ENCODE measurements at places on chromosomes 3 and 15.

DNA sequence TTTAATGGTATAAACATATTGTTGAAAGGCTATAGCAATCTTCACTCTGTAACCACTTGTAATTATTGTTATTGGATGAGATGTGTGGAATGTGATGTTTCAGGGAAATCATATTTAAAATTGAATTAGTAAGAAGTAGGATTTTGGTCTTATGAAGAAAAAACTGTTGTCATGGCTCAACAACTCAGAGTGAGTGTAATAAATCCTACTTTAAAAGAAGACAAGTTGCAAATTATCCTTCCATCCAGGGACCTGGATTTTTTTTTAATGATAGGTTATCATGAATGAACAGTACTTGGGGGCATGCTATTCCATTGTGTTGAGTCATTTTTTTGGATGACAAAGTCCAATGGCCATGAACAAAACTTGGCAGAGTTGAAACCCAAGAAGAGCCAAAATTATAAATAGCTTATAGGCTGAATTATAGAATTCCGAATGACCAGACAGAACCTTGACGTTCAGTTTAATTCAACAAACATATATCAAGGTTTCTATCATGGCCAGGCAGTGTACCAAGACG lies 625.5 kb upstream of the ZNF717 start:
- no peak for DNase-seq

DNA sequence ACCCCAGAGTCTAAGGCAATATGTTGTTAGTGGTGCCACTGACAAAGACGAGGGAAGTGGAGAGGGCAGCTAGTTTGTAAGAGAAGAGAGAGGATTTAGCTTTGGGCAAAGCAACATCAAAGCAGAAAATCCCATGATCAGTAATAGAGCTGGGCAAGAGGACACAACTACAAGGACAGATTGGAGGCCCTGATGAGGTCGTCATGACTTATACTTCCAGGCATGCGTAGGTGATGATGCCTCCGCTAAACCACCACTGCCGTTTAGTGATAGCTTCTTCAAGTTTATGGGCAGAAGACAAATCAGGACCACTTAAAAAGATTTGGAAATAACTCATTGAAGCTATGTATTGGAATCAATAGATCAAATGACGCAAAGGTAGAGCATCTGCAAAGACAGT lies 2.6 kb downstream of the HRG start:
- DNase-seq: no peak

DNA sequence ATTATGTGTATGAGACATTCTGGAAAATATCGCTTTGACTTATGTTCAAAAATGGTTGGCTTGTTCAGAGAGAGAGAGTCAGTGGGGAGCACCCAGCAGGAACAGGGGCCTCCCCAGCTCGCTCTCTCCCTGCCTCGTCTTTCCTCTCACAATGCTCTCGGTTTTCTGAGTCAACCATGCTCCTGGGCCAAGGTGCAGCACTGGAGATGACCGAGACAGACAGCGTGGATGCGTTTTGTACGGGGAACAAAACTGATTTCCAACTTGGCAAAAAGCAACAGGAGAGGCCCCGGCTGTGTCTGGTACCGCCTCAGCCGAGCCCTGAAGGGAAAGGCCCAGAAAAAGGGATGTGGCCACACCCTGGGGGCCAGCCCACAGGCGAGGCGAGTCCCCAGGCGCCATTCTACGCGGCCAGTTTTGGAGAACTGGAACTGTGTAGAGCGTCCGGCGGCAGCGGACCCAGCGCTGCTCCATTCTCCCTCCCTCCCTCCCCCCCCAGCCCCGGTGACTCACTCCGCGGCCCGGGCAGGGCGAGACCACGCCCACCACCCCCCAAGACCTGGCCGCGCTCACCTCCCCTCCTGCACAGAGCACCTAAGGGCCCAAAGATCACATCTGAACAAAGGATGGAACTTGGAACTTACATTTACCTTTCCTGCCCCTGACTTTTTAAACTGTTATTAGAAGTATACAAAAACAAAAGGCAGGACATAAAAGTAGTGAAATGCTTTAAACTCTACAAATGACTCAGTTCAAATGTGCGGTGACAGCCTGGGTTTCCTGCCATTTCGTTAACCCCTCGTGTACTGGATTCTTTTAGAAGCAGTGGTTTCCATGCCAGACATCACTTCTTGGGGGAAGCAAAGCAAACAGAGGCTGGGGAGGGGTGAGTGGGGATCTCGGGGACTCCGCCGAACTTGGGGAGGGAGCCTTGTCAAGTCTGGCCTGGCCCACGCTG lies 12.7 kb downstream of the ATP10A start:
- no peak for DNase-seq

- DNase-seq: no peak
These were observed 29.8 kb upstream of the PLA2G4E start for GRCh38 chr15:42050484-42051255.

DNA sequence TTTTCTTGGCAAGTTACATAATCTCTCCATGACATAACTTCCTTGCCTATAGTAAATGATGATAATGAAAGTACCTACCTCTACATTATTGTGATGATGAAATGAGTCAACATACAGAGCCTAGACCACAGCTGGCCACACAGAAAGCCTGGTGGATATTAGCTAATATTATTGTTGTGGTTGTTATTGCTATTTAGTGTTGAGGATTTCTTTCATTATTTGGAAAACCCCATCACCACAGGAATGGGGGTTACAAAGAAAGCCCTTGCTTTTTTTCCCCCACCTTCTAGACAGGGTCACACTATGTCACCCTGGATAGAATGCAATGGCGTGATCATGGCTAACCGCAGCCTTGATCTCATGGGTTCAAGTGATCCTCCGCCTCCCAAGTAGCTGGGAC lies 125.0 kb downstream of the PDZRN3 start:
- DNase-seq: no peak

DNA sequence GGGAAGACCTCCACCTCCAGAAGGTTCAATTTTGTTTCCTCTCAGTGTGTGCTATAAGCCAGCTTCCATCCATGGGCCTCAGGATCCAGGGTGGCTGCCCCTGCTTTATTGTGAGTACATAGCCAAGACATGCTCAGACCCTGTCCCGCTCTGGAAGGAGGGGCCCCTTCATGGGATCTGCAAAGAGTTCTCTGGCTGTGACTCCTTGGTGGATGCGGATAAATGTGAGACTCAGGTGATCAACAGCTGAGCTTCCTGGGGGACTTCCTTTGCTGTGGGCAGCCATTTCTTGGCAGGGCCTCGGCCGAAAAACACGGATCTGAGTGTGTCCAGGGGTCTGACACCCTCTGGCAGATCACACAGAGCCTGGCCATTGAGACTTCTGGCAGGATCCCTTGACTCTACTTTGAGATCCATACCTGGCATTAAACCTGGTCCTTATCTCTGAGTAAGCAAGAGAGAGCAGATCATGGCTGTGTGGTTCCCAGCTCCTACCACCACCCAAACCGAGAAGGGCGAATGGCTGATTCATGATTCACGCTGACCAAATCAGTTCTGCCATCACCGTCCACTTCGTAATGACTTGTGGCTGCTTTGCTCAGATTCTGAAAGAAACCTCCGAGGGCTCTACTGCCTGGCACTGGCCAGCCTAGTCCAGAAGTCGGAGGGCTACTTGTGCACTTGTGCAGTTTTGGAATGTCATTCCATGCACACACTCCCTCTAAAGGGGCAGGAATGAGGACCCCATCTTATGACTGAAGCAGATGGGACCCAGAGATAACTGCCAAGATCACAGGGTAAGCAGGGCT lies 68.1 kb downstream of the SENP2 start:
- no peak for DNase-seq

- no peak for DNase-seq
These were observed 255.7 kb upstream of the GRM7 start for GRCh38 chr3:6605227-6605626.

DNA sequence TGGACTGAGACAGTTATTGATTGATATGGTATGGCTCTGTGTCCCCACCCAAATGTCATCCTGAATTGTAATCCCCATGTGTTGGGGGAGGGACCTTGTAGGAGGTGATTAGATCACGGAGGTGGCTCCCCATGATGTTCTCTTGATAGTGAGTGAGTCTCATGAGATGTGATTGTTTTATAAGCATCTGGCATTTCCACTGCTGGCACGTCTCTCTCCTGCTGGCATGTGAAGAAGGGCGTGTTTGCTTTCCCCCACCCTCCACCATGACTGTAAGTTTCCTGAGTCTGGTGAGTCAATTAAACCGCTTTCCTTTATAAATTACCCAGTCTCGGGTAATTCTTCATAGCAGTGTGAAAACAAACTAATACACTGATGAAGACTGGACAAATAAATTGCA lies 105.6 kb upstream of the MELTF start:
- DNase-seq: no peak

- no peak for DNase-seq
These were observed 162.8 kb upstream of the TPM1 start for GRCh38 chr15:62879770-62880169.

- no peak for DNase-seq
These were observed 1.2 kb downstream of the GNAI2 start for GRCh38 chr3:50237133-50237651.

DNA sequence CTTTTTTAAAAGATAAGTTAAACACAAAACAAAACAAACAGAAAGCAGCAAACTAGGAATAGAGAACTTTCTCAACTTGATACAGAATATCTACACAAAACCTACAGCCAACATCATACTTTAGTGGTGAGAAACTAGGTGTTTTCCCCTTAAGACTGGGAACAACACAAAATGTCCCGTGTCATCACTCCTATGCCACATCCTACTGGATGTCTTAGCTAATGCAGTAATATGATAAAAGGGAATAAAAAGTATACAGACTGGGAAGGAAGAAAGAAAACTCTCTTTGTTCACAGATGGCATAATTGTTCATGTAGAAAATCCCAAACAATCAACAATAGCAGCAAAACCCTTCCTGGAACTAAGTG lies 45.9 kb downstream of the TMEM45A start:
- DNase-seq: no peak

- DNase-seq: no peak
These were observed 437.2 kb downstream of the SI start for GRCh38 chr3:164641071-164641470.

GRCh38 chr15:28075573-28075972 lies 23.5 kb downstream of the OCA2 start:
- DNase-seq: peak; percentile 60

DNA sequence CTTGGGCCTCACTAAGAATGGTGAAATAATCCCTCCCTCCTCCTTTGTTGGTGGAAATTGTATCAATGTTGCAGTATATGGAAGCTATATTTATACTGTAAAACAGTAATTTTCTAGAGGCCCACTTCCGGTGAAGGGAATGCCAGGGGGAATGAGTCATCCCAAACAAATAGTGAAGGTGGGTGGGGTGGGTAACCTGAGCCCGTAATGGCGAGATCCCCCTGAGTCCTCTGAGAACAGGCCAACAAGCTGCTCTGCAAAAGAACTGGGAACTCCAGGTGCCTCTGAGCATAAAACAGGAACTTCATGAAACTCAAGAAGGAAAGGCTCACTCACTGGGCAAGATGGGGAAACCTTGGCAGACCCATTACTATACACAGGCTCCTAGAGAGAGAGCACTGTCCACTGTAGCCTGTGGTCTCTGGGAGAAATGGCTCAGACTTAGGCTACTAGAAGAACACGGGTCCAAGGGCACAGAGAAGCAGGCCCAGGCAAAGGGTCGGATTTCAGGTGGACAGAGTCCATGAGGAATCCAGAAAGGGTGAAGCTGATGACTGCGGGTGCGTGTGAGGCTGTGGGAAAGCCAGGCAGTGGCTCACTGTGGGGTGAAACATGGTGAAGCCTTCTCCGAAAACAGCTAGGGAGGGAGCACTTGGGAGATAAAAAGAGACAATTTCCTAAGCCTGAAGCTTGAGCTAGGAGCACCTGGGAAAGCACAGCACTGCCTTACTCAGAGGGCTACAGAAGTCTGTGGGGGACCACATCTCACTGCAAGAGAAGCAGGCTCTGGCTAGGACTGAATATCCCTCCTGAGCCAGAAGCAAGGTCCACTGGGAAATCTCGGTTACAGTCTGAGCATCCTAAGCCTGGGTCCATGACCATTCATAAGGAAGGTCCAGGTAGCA lies 19.8 kb downstream of the LARP6 start:
- DNase-seq: no peak
